ENCODE measurements at places on chromosomes 1 and 21. TPM values are rescaled to one million over a fixed set of nuclear protein-coding genes. Genes with fewer than 3 reads are reported as not detected.

- DNase-seq: no peak
Measured at GRCh38 chr1:204250428-204251030, 36.7 kb upstream of the GOLT1A start.

GRCh38 chr1:46053734-46054133 lies 78.7 kb downstream of the PIK3R3 start:
- no peak for DNase-seq

- no peak for DNase-seq
Measured at GRCh38 chr1:59766227-59766855, 48.4 kb upstream of the HOOK1 start.

DNA sequence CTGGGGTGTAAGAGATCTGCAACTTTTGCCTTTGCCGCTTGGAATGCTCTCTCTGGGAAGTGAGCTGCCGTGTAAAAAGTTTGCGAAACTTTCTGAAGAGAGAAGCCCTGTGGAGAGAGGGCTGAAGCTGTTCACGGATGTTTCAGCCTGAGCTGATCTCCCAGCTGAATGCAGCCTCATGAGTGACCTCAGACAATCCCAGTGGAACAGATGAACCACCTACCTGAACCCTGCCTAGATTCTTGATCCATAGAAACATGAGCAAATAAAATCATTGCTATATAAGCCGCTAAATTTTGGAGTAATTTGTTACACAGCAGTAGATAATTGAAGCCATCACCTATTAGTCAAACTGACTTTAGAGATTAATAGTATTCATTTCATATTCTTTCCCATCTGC lies 4.4 kb upstream of the ALG6 start:
- DNase-seq: no peak

DNA sequence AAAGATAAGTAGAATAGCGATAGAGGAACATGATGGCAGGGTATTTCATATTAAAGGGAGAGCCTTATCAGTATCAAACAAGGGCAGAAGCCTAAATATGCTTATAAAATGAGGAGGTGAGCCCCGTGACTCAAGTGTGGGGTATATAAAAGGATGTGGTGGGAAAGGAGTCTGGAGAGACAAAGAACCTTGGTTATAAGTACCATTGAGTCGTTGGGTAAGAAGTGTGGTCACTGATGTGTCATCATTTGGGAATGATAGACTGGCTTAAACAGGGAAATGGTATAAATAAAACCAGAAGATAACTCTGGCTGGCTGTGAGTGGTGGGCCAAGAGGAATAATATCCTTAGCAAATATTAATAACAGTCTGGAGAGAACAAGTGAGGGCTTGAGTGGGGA lies 10.9 kb upstream of the CD5L start:
- no peak for DNase-seq

- DNase-seq: peak; percentile 98
Measured at GRCh38 chr1:151459331-151460046, at the start of gene POGZ. TSS of gene POGZ (minus strand) at chr1:151459494. CDS start at chr1:151442204, 17,290 bp downstream.

DNA sequence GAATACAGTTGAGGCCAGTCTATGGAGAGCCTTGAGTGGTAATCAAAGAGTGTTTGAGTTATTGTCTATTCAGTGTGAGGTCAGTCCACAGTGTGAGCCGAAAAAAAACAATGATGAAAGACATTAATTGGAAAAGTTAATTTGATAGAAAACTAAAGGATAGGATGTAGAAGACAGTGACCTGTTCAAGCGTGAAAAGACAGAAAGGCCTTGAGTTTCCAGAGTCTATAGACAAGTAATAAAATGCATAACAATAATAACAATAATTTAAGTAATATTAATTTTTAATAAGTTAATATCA lies 90.4 kb downstream of the SLC30A10 start:
- DNase-seq: no peak

GRCh38 chr1:52364235-52364839 lies 1.7 kb downstream of the CC2D1B start:
- no peak for DNase-seq

DNA sequence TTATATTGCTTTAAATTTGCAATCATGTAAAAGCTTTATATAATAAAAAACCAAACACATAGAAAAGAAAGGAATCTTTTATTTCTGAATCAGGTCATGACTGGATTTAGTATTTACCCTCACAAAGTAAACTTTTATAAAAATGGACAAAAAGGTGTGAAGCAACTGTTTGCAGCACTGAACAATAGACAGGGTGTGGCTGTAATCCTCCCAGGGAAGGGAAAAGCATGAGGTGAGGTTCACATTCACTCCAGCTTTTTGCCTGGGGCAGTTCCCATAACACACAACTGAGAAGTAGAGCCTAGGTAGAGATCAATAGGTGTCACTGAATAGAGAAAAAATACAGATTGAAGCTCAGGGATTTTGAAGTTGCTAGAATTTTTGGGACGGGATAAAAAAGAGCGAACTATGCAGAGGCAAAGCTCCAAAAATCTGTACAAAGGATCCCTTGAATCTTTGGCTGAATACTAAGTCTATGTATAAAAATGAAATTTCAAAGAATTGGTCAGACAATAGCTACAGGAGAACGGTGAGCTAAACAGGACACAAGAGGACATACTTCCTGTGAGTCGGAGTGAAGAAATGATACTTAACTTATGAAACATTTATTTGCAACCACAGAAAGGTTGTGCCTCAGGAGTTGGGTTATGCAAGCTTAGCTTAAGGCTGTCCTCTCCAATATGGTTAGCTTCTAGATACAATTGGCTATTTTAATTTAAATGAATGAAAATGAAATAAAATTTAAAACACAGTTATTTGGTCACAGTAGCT lies 162.0 kb upstream of the ZP4 start:
- DNase-seq: no peak

DNA sequence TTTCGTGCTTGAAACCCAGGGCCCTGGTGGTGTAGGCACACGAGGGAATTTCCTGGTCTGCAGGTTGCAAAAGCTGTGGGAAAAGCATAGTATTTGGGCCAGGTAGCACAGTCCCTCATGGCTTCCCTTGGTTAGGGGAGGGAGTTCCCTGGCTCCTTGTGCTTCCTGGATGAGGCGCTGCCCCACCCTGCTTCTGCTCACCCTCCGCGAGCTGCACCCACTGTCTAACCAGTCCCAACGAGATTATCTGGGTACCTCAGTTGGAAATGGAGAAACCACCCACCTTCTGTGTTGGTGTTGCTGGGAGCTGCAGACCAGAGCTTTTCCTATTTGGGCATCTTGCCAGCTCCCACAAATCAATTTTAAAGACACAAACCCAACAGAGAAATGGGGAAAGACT lies 183.0 kb downstream of the PHTF1 start:
- DNase-seq: no peak

Gene APOBEC4
- not detected for total RNA-seq

Gene HES5
- 0.57 TPM for total RNA-seq

All from ureter (tissue), 1 donor.